AG09319 (cell line): ENCODE measurements at places on chromosomes 1 and 21.

DNA sequence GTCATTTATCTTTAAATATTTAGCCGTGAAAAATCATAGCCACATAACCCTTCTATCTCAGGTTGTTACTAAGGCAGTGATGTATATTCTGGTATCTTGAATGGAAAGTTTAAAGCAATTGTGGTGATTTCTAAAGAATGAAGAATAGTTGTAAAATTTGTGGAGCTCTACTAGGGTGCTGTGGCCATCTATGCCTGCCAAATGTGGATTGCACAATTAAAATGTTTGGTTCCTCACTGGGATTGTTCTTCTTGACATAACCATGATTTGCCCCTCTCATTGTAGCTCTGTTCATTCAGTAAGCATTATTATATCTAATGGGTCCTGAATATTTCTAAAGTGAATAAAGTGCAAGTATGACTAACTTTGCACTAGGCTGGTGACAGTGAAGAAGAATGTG lies 50.1 kb downstream of the AK4 start:
- no peak for DNase-seq

DNA sequence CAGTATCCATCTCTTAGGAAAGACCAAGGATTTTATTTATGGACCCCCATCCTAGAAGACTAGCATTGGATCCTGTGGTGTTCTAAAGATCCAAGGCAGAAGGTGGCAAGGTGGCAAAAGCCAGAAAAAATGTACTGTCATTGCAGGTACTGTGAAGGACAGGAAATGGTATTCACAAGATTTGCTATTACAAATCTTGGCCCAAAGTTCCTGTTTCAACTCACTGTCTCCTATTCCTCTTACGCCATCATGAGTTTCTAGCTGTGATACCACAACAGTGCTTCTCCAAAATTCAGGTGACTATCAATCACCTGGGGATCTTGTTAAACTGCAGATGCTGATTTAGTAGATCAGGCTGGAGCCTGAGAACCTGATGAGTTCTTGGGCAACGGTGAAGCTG lies 21.4 kb downstream of the ACP6 start:
- no peak for DNase-seq

DNA sequence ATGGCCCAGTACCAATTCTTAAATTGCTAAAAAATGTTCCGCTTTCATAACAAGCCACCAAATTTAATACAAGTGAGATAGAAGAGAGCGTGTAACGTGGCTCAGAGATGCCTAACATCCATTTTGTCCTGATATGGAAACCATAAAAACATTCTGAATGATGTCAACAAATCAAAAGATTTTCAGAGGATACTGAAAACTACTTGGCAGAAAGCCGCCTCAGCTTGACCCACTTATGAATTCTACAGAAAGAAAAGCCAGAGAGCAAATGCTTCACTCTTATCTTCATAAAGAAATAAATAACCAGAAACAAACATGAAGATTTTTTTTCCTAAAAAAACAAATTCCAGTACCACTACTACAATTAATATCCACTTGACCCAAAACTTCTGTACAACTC lies 41.2 kb downstream of the OMA1 start:
- no peak for DNase-seq

DNA sequence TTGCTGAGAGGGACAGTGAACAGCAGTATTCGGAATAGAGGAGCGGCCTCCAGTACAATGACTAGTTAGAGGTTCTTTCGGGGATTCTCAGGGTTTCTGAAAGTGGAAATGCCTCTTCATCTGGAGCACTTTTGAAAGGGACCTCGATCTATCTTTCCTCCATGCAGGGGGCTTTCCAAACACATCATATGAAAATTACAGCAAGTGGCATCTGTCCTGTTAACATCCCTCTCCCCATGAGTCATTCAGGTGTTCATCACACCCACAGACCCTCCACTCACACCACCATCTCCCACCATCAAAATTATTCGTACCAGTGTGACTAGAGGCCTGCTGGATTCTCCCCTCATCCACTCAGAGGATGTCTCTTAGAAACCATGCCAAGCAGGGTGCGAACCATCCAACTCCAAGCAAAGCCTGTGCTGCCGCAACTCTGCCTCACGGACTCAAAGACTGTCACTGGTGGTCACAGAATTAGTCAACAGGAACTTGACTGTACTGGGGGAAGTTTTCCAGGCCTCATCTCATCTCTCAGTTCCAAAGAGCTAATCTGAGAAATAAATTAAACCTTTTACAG lies 211.1 kb downstream of the MRPL39 start:
- DNase-seq, result no peak

GRCh38 chr1:7885513-7886404 lies 32.9 kb upstream of the UTS2 start:
- DNase-seq, result no peak

DNA sequence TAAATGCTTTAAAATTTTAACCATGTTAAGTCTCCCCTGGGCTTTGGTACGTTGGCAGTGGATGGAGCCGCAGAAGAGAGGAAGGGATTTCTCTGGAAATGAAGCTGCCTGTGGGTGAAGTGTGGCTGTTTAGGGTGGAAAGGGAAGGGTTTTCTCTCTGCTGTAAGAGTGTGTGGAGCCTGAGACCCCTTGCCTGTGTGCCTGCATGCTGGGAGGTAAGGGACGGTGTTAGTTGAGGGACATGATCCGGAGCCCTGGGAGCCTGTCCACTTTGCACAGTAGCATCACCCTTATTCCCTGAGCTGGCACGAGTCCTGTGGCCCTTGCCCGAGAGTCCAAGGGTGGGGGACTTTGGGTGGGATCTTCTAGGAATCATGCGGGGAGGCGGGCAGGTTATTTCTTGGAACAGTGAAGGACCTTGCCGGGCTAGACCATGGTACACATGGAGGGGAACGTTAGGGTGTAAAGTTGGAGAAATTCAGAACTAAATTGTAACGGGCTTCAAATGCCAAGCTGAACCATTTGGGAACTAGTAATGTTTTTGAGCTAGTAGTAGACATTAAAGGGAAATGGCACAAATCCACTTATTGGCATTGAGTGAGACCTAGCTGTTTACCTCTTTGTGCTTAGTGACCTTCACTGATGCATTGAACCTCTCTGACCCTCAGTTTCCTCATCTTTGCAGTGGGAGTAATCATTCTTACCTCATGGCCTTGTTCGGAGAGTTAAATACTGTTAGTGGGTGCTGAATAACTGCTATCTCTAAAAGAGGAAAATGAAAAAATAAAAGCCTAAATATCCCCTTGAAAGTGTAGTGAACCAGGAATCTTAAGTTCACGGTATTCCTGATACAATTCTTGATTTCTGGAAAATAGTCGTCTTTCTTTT lies 3.5 kb downstream of the GALNT2 start:
- DNase-seq, result no peak

DNA sequence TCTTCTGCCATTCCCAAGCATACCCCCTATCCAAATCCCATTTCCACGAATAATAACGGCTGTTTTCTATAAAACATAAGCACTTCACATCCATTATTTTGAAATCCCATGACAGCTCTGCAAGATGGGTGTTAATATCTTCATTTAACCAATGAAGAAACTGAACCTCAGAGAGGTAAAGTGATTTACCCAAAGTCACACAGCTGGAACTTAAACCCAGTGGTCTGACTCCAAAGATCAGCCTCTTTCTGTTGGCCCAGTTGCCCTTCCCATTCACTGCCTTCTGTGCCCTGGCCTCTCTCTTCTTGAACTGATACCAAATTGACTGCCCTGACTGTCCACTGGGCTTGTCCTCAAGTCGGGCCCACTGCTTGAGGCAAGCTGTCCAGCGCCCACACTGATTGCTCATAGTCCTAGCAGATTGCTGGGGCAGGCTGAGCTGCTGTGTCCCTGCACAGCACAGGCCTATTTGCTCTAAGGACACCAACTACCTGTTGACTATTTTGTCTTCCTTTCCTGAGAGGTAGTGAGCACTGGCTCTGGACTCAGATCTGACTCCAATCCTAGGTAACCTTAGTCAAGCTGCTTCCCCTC lies 19.3 kb downstream of the TAL1 start:
- DNase-seq, result no peak

DNA sequence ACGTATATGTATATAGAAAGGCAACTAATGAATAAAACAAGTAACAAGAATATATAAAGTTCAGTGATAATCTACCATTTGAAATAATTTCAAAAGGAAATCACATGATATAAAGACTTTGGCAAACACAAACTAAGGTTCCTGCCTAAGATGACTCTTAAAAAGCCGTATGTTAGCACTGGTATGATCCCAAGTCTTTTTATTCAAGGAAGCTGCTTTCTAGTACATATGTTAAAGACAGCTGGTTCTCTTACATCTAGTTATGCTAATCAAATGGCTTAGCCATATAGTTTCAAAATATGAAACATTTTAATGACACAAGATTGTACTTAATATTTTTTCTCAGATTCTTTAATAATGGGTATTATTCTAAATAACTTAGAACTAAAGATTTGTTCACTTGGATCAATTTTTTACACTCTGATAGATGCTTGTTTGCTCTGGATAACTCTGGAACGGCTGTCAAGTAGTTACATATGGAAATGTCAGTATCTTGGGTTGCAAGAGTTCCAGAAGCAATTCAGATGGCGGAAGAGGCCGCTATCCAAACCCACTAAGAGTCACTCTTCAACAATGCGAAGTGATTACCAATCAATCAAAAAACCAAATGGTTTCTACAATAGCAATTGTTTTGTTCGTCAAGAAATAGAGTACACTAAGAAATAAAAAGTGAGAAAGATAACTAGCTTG lies 21.4 kb downstream of the STX6 start:
- DNase-seq, result no peak

DNA sequence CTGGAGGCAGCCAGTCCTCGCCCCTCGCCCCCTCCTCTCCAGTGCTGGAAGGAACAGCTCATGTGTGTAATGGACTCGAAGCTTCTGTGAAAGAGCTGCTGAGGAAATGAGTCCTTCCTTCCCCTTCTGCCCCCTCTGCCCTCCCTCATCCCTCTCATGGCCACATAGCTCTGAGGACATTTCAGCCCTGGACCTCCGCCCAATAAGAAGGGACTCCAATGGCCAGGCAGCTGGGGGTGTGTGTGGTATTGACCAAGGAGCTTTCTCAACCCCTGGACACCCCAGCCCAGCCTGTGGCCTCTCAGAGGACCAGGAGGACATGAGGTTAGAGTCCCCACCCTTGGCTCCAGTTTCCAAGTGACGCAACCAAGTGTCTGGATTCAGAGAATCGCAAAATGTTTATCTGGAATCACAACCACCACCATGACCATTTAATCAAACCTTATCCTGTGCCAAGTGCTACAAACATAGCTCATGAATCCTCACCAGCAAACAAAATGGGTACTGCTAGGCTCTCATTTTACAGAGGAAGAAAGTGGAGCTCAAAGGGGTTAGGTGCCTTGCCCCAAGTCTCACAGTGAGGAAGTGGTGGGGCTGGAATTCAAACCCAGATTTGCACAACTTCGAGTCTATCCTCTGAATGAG lies 47.8 kb upstream of the ECE1 start:
- peak; percentile 93 for DNase-seq

DNA sequence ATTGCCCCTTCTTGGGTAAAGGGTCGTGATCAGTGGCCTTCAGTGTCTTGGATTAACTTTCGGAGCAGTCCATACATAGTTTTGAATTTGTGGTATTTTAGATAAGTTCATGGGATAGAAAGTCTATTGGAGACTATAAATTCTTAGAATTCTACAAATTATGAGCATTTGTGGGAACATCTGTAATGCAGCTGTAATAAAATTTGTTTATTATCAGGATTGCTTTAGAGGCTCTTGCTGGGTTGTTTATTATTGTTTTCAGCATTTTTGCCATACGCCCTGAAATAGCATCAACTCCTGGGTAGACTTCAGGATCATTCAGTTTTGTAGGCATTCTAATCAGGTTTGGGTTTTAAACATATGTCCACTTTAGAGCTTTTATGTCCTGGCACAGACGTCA lies 16.1 kb downstream of the LAMC1 start:
- DNase-seq, result no peak

DNA sequence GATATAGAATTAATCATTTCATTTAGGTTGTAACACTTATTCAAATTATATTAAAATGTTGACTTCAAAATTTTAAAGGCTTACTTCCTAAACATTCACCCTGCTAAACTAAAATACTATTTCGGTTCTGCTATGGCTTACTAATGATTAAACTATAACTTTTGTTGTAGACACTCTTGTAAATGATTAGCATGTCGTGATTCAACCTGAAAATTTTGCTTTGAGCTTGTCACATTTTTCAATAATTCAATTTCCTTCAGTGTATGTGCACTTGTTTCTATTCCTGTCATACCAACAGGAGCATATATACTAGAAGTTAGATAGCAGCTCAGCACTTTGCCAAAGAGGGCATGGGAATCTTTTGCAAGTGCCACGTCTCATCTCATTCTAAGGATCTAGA lies 1018.8 kb downstream of the AMY1C start:
- DNase-seq, result no peak
